T-helper 1 cell (primary cell): ENCODE measurements at places on chromosomes 13 and 19.

DNA sequence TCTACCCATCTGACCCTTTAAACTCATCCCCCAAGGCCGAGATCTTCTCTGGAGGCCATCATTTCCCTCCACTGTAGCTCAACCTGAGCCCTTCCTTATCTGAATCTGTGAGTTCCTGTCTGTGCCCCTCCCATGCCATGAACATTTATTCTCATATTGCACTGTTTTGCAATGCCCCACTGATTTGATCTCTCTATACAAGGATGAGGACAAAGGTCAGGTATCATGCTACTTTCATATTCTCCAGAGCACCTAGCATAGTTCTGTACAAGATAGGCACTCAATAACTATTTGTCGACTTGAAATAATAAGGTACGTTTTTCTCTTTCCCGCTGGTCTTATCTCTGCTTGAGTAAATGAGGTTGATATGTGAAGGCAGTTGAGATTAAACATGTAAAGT is 135.5 kb downstream of the KLF5 start:
- no peak for DNase-seq

GRCh38 chr13:111926501-111927180 is 140.3 kb upstream of the SOX1 start:
- DNase-seq, result no peak

- no peak for DNase-seq
Measured at GRCh38 chr13:20389696-20390525, 135.7 kb downstream of the CRYL1 start.

DNA sequence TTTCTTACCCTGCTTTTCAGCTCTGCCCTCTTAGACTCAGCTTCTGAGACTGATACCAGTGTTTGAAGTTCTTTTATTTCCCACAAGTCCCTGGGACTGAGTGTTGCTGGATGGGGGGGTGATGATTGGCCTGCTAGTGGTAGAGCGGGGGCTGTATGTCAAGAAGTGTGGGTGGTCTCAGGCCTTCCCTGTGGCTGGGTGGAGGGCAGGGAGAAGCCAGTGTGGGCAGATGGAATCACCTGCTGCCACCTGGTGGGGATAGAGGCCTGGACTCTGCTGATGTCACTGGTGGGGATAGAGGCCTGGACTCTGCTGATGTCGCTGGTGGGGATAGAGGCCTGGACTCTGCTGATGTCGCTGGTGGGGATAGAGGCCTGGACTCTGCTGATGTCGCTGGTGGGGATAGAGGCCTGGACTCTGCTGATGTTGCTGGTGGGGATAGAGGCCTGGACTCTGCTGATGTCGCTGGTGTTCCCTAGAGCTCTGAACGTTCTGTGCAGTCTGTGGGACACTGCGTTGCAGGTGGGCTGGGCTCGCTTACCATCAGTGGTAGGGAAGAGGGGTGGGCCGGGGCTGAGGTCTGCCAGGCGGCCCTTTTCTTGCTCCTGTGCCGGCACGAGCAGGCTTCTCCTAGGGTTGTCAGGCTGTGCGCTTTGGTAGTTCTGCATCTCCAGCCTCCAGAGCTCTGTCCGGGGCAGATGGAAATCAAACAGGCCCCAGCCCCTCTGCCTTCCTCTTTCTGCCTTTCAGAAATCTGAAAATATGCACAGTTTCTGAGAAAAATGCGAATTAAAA is 101.3 kb downstream of the ARHGEF7 start:
- peak; percentile 5 for DNase-seq

DNA sequence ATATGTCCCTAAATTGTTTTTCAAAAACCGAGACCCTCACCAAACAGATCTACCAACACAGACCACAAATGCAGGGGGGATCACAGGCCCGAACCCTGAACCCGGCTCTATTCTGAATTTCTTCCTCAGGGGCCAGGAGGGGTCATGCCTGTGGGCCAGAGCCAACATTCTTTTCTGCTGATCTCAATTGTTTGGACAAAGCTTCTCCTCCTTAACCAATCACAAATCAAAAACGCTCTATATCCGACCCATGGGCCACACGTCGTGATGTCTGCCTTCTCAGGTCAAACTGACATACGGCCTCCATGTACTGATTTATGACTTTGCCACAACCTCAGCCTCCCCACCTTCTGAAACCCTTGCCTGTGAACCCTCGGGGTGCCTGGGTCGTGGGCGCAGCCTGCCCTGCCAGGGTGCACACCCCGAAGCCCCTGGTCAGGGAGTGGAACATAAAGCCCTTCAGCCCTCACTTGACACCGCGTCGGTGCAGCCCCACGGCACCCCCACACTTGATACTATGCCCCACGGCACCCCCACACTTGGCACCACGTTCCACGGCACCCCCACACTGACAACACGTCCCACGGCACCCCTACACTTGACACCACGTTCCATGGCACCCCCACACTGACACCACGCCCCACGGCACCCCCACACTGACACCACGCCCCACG is 58.4 kb upstream of the C13orf46 start:
- DNase-seq, result no peak

DNA sequence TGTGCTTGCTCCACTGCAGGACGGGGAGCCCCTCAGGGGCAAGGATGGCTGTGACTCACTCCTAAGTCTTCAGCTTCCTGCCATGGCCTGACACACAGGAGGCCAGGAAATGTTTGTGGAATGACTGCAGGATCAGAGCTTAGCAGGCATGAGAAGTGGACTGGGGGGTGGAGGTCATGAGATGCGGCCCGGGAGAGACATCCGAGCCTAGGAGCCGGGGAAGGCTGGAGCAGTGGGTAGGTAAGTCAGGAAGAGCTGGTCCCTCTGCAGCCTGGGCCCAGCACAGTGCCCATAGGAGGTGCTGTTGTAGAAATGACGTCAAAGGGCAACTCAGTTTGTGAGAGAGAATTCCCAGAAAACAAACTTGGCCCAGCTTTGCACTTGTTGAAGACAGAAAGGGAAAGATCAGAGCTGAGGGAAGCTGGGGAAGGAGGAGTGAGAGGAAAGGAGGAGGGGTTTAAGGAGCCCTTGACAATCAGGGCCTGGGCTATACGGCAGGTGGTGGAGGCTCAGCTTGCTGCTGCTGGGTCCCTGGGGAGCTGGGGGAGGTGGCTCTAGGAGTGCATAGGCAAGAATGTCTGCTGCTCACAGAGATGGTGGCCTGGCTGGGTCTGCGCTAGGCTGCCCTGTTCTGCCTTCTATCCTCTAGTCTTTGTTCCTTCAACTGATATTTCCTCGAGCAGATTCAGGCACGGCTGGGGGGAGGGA is 18.5 kb downstream of the POU2F2 start:
- no peak for DNase-seq

- DNase-seq, result no peak
Measured at GRCh38 chr13:39105110-39105509, 66.9 kb downstream of the NHLRC3 start.

DNA sequence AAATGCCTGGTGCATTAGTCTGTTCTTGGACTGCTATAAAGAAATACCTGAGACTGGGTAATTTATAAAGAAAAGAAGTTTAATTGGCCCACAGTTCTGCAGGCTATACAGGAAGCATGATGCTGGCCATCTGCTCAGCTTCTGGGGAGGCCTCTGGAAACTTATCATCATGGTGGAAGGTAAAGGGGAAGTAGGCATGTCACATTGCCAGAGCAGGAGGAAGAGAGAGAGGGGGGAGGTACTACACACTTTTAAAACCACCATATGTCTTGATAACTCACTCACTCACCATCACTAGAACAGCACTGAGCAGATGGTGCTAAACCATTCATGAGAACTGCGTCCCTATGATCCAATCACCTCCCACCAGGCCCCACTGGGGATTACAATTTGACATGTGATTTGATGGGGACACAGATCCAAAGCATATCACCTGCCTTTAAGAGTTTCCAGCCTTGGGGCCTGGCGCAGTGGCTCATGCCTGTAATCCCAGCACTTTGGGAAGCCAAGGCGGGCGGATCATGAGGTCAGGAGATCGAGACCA is 219.0 kb downstream of the KATNAL1 start:
- no peak for DNase-seq
